ENCODE measurements at places on chromosomes 3 and 15.
A peak's percentile ranks its signal among the peaks of the same experiment; 100 is the strongest.

GRCh38 chr3:8652324-8652987, 7.9 kb upstream of the SSUH2 start:
- no peak for DNase-seq

- DNase-seq = no peak
These were observed 60.3 kb upstream of the RPL32 start for GRCh38 chr3:12901623-12902045.

GRCh38 chr3:126039870-126040269, 44.1 kb downstream of the SLC41A3 start:
- DNase-seq = no peak

DNA sequence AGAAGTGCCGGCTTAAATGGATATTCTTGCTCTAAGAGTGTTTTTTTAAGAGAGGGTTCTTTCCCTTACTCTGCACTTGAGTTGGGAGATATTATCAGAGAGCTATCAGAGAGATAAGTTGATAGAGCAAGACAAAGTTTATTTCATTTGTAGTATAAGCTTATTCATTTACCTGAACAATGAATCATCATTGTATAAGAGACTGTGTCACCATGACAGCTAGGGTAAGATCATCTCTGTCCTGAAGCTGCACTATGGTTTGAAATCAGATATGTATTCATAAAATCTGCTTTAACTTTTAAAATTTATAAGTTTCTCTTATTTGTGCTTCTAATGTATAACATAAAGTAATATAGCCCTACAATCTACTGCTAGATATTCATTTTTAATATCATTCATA, 128.1 kb upstream of the ARL6 start:
- no peak for DNase-seq

GRCh38 chr3:114823061-114823460, 324.0 kb downstream of the ZBTB20 start:
- no peak for DNase-seq

- DNase-seq = no peak
These were observed 18.9 kb downstream of the CMTM6 start for GRCh38 chr3:32483772-32484171.

DNA sequence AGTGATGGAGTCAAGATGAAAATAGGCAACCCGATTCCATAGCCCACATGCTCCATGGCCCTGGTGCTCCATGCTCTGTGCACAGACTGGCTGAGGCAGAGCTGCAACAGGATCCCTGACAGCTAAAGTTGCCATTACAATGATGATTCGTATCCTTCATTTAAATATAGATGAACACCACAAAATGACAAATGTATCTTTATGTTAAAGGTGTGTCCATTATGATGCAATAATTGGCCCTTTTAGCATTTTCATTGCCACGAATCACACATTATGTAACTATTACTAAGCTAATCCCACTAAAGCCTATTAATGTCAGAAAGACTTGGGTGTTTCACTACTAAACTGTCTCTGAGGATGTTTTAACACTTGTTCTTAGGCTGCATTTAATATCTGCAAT, 270.2 kb upstream of the THBS1 start:
- DNase-seq = no peak

DNA sequence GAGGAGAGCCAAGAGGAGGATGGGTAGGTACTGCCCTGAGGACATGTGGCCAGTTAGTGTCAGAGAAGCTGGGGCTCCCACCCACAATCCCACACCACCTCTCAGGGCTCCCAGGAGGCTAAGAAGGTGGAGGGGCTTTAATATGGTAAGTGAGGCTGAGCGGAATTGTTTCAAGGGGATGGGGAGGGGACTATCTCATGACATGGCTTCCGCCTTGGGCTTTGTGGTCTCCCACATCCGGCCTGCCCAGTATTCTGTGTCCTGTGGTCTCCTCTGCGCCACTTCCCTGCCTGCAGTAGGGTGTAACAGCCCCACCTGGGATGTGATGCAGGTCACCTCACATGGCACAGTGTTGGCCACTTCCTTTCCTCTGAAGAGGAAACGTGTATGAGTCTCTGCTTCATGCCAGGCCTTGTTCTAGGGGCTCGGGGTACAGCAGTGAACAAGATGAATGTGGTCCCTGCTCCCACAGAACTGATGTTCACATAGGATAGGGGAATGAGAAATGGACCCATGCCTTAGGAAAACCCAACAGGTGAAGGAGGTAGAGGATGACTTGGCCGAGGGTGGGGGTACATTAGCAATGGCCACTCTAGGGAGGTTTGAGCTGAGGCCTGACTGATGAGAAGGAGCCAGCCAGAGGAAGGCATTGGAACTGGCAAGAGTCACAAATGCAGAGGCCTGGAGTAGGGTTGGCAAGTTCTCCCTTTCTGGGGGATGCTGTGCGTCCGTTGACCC, 3.2 kb downstream of the NEIL1 start:
- no peak for DNase-seq

- no peak for DNase-seq
These were observed 9.7 kb downstream of the ETV5 start for GRCh38 chr3:186099178-186099577.

DNA sequence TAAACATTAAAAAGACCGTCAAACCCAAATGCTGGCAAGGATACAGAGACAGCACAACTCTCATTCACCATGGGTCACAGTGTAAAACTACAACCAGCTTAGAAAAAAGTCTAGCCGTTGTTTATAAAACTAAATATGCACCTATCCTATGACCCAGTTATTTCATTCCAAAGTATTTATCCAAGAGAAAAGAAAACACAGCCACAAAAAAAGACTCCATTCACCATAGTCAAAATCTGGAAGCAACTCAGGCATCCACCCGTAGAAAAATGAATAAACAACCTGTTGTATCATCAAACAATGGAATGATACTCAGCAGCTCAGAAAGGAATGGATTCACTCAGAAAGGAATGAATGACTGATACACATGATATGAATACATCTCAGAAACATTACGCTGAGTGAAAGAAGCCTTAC, 28.6 kb downstream of the PLD1 start:
- DNase-seq = peak; percentile 90

DNA sequence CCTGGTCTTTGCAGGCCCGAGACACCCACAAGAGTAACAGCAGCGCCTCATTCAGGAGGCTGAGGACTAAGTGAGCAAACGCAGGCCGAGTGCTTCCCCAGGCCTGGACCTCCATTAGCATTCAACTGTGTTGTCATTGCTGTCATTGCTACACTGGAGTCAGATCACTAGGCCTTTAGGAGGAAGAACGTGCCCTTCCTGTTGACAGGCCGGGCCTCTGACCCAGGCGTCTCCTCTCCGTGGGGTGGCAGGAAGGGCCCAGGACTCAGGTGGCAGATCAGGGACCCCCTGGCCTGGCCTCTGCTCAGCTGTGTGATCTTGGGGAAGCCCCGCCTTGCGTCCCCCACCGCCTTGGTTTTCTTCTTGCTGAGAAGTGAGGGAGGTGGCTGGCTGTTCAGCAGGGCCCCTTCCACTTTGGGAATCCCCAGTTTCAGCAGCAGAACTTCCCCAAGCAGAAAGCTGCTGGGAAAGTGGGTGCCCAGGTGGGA, 19.1 kb downstream of the ZDHHC19 start:
- no peak for DNase-seq

DNA sequence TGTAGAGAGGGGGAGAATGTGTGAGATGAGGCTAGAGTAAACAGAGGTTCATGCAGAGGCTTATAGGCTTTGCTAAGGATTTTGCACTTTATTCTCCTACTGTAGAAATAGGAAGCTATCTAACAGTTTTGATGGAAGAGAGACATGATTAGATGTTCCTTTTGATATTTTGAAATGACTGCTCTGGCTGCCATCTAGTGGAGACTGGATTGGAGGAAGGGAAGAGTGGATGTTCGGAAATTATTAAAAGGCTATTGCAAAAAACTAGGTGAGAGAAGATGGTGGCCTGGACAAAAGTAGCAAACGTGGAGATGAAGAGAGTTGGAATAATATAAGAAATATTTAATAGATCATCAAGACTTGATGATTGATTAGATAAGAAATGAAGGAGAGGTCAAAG, 42.2 kb downstream of the SYN2 start:
- DNase-seq = peak; percentile 72

GRCh38 chr3:66348704-66349103, 127.9 kb downstream of the SLC25A26 start:
- DNase-seq = peak; percentile 98

GRCh38 chr3:188123170-188123905, 30.6 kb upstream of the LPP start:
- no peak for DNase-seq

GRCh38 chr3:172204716-172205115, 165.3 kb downstream of the FNDC3B start:
- DNase-seq = no peak

GRCh38 chr3:178140531-178141304, 395.5 kb upstream of the KCNMB2 start:
- DNase-seq = no peak

DNA sequence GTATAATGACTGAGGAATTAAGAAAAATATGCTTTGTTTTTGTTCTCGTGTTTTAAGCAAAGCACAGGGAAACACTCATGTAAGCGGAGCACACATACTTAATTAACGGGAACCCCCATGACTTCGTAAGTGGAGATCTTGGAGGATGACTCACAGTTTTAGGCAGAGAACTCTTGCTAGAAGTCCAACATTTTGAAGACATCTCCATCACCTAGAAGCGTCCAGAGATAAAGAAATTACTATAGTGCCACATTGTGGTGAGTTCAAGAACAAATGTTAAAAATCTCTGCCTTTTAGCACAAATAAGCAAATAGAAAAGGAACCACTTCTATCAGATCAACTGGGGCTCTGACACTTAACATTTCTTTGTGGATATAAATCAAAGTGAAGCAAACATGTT, 194.1 kb upstream of the ARHGEF26 start:
- peak; percentile 60 for DNase-seq

DNA sequence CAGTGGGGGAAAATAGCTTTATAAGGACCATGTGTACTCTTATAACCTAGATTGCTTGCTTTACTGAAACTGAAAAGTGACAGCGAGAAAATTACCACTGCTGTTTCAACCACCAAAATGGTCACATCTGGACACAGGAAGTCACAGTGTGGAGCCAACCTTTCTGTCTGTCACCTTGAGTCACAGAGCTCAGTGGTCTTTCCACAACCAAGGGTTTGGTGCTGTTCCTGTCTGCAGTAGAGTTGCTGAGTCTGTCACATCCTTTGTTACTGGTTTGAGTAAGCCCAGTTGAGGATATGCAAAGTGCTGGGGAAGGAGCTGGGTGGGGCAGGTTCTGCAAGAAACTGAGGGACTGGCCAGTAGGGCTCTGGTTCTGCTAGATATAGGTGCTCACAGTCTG, 139.1 kb upstream of the EIF1B start:
- no peak for DNase-seq

DNA sequence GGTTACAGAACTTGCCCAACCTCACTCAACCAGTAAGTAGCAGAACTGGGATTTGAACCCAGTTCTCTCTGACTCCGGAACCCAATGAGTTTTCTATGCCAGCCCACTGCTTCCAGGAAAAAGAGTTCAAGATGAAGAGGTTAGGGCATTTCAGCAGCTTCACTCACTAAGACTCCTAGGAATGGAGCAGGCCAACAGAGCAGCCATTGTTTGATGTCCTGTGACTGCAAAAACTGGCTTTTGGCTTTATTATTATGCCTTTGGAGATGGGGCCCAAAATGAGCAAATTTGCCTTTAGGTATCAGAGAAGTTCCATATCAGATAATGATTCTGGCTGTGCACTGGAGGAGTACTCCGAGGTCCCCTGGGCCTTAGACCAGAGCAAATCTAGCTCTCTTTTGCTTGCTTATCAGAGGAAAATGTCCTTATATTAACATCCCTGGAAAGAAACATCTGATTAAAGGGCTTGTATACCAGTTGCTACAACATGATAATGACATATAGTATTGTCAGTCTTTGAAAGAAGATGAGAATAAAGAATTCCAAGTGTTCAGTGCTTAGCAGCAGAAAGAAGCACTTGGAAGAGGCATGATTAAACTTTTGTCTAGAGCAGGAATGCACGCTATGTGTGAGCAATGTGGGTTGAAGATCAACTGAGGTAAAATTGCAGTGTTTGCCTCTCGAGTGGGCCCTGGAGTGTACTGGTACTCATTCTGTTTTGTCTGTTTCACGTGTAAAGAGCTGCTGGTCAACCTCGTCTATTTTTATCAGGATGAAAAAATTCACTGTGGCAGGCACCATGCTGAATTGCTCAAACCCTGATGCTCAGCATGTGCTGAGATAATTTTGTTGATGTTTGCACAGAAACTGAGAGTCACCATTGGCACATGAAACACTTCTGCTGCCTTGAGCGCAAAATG, 21.8 kb upstream of the KLHL24 start:
- peak; percentile 55 for DNase-seq

GRCh38 chr3:142724682-142725356, 985 bp downstream of the TRPC1 start:
- DNase-seq = peak; percentile 42

GRCh38 chr15:29289173-29289572, 19.6 kb upstream of the NSMCE3 start:
- no peak for DNase-seq

DNA sequence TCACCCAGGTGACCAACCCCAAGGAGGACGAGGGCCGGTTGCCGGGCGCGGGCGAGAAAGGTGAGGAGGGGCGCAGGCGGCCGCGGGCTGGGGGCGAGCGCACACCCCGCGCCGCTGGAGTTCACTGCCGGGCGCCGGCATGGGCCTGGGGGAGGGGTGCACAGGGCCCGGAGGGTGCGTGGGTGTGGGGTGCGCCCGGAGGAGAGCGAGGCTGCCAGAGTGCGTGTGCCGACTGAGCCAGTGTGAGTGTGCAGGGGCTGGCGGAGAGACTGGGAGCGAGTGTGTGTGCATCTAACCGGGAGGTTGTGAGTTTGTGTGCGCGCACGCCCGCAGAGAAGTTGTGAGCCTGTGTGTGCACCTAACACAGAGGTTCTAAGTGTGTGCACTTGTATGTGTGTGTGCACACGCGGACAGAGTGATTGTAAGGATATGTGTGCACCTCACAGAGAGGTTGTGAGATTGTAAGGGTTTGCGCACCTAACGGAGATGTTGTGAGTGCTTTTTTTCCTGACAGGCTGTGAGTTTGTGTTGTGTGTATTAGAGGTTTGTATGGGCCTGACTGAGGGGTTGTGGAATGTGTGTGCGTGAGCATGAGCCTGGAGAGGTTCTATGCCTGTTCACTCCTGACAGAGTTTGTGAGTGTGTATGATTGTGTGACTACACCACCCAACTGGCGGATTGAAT, 681 bp downstream of the CTDSPL start:
- no peak for DNase-seq

- no peak for DNase-seq
These were observed 63.2 kb upstream of the NEDD4 start for GRCh38 chr15:56056626-56057025.

- no peak for DNase-seq
These were observed 3.0 kb downstream of the BMF start for GRCh38 chr15:40105517-40106202.

DNA sequence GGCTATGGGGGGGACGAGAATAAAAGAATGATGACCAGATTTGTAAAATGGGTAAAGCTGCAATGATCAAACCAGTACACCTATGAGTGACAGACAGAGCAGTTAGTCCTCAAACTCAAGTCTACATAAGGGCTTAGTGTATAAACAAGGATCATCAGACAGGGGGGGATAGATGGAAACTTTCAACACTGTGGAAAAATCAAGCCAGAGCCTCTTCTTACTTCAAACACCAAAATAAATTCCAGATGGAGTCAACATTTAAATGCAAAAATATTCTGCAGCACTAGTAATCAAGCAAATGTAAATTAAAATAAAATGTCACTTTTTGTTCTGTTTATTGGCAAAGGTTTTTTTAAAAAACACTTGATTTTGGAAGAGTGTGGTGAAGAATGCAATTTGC, 205.9 kb upstream of the RGMA start:
- DNase-seq = no peak

- DNase-seq = no peak
These were observed 57.2 kb downstream of the GPR156 start for GRCh38 chr3:120227710-120228347.
